Keratinocyte (primary cell): ENCODE measurements at places on chromosomes 11 and 22. TPM values are rescaled to one million over a fixed set of nuclear protein-coding genes. Genes with fewer than 3 reads are reported as not detected.

DNA sequence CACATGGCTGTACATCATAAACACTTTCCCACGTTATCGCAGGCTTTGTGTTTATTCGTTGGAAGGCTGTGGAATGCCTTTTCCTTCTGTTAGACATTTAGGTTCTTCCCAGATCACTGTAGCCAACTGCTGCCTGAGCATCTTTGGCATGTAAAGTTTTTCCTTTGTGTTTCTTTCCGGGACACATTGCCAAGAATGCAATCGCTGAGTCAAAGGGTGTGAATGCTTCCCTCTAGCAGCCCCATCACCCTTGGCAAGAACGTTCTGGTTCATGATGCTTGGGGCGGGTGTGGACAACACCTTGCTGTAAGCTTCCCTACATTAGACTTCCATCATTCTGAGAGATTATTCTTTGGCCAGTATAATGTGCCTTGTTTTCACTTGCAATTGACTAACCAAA is 136.2 kb downstream of the OSBP2 start:
- peak; percentile 94 for DNase-seq

GRCh38 chr11:120001178-120002090 is 136.5 kb downstream of the TRIM29 start:
- DNase-seq = no peak

DNA sequence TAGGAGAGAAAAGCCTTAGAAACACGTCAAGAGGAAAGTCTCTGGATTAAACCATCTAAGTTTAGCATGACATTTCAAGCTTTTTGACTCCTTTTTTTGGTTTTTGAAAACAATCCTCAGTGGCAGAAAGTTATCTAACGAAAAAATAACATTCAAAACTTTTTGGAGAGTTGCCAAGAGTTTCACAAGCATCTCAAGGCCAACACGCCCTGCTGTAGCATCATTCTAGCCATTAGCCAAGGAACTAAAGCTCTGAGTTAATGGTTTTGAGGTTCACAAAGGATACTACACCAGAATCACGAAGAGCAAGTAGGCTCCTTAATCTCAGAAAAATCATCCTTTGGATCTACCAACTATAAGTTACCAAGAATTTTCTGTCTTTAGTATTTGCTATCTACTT is 94.8 kb downstream of the PICALM start:
- no peak for DNase-seq

DNA sequence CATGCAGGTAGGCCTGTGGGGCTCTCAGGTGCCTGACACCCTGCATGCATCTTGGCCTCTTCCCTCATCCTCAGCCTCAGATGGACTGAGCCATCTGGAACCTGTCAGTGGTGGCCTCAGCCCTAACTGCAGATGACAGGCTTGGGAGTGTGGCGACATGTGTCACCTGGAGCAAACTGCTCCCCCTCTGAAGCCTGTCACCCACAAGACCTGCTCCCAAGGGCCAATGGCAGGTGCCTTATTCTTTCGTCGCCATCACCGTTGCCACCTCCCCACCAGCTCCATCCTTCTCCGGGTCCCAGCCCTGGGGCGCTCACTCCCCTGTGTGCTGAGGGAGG is 3.6 kb upstream of the SEPTIN5 start:
- DNase-seq = no peak

- DNase-seq = no peak
Observed at GRCh38 chr11:124917115-124917637, 1.9 kb upstream of the HEPN1 start.

- no peak for DNase-seq
Observed at GRCh38 chr22:43616645-43617044, 195.5 kb downstream of the EFCAB6 start.

DNA sequence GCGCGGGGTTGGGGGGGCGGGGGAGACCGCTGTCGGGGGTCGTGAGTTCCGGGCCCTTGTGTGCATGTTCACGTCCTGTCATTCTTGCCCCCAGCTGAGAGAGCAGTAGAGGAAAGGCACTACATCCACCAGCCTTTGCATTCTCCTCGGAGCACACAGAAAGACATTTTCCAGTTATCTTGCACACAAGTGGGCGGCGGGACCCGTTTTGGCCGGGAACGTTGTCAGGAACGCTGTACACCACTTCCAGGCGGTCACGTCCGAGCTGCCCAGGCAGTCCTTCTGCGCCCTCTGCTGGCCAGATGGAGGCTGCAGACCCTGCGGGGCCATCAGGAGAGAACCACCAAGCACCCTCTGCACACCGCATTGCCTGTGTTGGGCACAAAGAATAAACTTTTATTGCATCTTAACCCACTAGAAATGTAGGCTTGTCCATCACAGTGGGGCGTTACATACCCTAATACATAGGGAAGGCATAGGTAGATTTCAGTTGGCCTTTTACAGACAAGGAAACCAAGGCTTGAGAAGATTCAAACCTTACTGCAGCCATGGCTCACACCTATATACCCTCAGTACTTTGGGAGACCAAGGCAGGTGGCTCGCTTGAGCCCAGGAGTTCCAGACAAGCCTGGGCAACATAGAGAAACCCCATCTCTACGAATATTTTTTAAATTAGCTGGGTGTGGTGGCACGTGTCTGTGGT is 2.8 kb upstream of the CDKN1C start:
- DNase-seq = no peak

GRCh38 chr22:49489821-49490220 is 337.9 kb downstream of the BRD1 start:
- no peak for DNase-seq

GRCh38 chr22:35212009-35212408 is 45.3 kb upstream of the HMGXB4 start:
- DNase-seq = no peak

DNA sequence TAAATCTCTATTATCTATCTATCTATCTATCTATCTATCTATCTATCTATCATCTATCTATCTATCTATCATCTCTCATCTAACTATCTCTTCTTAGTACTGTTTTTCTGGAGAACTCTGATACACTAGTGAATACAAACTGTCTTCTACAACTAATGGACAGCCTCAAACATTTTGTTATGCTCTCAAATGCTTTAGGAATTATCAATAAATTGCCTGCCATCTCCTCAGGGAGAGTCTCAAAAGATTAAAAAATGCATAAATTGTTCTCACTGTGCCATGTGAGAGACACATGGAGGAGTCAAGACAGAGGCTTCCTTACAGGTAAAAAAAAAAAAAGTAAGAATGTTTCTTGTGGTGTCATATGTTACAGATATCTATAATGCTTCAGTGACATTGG is at the start of gene OR8K3:
OR8K3 (plus strand) TSS at position 301 of the 400 bp plus-strand sequence. CDS start 3,163 bp downstream, outside the sequence.
- no peak for DNase-seq

DNA sequence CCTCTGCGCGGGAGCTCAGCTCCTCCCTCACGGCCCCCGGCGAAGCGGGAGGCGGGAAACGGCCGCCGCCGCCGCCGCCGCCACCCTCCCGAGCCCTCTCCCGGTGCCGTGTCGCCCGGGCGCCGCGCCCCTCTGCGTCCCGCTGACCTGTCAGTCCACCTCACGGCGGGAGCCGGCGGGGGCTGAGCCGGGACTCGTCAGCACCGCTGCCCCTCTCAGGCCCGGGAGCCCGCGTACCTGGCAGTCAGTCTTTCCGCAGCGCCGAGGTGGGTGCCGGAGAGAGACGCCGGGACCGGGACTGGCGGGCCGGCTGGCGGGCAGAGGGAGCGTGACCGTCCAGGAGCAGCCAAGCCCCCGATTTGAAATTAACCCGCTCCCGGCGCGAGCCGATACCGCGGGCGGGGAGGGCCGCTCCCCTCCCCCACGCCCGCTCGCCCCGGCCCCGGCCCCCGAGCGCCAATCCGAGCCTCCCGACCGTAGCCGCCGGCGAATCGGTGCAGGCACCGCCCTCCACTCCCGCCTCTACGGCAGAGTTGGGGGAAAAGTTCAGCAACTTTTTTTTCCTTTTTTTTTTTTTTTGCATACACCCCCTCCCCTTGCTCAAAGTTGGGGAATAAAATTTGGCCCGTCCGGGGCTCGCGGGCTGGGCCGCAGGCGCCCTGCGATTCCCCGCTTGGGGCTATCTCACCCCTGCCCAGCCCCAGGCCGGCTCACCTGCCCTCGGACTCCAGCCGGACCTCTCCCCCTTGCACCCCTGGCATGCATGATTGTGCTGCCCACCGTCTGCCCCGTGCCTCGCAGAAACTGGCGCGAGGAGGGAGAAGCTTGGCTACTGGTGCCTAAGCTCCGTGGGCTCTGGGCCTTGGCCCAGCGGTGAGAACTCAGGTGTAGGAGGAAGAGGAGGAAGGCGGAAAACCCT is 774 bp upstream of the E2F8 start:
- DNase-seq = no peak

- no peak for DNase-seq
Observed at GRCh38 chr11:103586756-103587155, 449.7 kb upstream of the DDI1 start.

- DNase-seq = no peak
Observed at GRCh38 chr22:38941488-38941987, 15.9 kb upstream of the APOBEC3A start.

DNA sequence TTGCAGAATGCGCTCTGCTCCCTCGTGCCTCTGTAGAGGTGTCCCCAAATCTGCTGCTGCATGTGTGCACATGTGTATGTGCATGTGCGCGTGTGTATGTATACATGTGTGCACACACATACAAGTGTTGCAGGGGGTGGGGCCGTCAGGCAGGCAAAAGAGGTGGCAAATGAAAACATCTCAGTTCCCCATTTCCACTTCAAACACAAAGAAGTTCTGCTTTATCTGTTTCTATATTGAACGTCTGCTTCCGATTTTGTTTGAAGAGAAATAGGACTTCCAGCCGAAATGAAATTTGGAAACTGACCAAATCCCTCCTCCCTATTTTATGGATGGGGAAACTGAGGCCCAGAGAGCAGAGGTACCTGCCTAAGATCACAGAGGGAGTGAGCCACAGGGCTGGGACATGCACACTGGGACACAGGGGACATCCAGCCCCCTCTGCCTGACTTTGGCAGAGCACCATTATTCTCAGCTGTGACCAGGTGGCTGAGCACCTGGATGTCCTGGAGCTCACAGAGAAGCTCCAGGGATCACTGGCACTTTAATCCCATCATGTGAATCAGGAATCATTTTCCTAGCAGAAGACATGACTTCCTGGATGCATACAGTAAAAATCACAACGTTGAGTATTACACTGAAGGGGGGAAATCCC is 41.2 kb upstream of the ALX4 start:
- DNase-seq = no peak

DNA sequence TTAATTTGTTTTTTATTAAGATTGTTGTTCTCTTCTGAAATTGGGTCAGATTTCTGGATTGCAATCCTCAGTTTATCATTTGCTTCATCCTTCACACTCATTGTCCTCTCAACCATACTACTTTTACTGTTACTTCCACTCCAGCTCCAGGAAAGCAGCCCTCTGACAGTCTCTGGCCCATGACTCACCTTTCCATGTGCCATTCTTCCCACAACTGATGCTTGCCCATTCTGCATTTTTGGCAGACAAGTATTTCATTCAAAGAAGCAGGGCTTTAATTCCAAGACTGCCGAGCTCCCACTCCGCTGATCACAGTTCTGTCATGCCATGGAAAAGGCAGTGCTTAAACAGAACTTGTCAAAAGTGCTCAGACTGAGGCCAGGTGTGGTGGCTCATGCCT is 139.2 kb downstream of the WNT11 start:
- DNase-seq = no peak

GRCh38 chr22:24331468-24332440 is 61.1 kb downstream of the SPECC1L start:
- no peak for DNase-seq

- no peak for DNase-seq
Observed at GRCh38 chr11:117457835-117458234, 130.2 kb downstream of the CEP164 start.

The C11orf86 gene
- polyA plus RNA-seq = not detected in 3 replicates

The OR51B4 gene
- polyA plus RNA-seq = not detected in 3 replicates

The FIBIN gene
- polyA plus RNA-seq = 0.08 to 0.30 TPM (median 0.18 TPM) in 3 replicates

The TRIM51 gene
- polyA plus RNA-seq = not detected in 3 replicates

The OR52E4 gene
- polyA plus RNA-seq = not detected in 3 replicates

The SCUBE2 gene
- polyA plus RNA-seq = 0.70 to 2.3 TPM (median 1.5 TPM) in 3 replicates

The SPI1 gene
- polyA plus RNA-seq = not detected in 3 replicates

The GUCY1A2 gene
- under 0.01 TPM in 2 of 3 replicates, not detected in the other for polyA plus RNA-seq

The WNT11 gene
- polyA plus RNA-seq = 0.08 TPM in 1 of 3 replicates, not detected in the others

The TRIM3 gene
- polyA plus RNA-seq = 9.7 to 12.6 TPM (median 10.3 TPM) in 3 replicates

The PISD gene
- polyA plus RNA-seq = 25.5 to 36.6 TPM (median 26.4 TPM) in 3 replicates

The IFITM5 gene
- polyA plus RNA-seq = not detected in 3 replicates
